ENCODE measurements at places on chromosomes 16 and 17.

DNA sequence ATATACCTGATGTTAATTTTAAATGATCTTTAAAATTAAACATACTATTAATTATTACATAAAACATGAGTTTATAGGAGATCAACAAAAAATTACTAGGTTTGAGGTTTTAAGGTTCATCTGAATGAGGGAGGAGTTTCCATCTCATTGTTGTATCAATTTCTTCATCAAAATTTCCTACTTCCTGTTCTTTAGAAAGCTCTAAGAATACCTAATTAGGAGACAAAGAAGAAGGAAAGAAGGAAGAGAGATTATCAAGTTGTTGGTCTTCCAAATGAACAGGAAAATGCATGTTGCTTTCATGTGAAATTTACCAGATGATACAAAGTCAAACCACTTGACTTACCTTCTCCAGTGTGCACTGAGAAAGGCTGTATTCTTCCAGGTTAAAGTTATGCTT is 18.1 kb upstream of the ABCA9 start:
- DNase-seq: no peak

GRCh38 chr16:48961546-48961945 is 320.1 kb downstream of the CBLN1 start:
- no peak for DNase-seq

GRCh38 chr17:3695129-3695722 is 729 bp downstream of the P2RX5 start:
- DNase-seq: no peak

DNA sequence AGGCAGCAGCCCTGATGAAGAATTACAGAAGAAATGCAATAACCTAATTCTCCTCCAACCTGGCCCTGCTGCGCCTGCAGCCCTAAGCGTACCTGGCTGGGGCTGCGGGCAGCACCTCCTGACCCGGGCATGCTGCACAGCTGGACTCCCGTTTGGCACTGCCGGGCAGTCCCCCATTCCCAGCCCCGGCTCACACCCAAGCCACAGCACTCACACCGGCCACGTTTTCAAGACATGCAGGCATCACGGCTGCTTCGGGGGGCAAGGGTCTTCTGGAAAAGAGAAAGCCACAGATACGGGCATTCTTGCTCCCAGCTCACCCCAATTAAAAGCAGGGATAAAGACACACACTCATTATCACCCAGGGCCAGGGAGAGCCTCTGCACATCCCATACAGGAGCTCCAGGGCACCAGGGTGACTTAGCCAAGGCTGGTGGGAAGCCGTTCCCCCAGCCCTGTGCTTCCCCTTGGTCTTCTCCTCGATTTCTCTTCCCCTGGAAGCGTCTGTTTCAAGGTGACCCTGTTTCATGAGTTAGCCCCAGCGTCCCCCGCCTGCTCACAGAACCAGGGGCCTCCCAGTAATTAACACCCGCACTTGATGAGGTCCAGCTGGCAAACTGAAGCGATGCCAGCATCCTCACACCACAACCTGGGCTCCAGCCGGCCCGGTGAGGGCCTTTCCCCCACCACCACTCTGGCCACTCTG is 216.7 kb downstream of the C16orf78 start:
- no peak for DNase-seq

DNA sequence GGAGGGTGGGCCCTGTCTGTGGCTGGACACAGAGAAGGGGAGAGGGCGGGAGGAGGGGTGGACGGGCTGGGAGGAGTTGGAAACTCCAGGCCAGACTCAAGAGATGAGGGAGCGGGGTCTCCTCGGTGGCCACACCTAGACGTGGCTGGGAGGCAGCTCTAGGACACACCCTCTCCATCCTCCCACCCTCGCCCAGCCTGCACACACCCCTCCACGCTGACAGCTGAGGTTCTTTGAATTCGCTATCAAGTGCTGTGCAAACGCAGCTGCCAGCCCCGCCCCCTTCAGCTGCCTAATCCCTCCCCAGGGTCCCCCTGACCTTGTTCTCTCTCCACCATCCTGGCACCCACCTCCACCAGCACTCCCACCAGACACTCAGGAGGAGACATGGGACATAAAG is 48.7 kb downstream of the DNAH17 start:
- DNase-seq: no peak

GRCh38 chr17:58911741-58912343 is 156.2 kb downstream of the PPM1E start:
- no peak for DNase-seq

- DNase-seq: no peak
Measured at GRCh38 chr16:49356728-49357488, 16.7 kb upstream of the C16orf78 start.

DNA sequence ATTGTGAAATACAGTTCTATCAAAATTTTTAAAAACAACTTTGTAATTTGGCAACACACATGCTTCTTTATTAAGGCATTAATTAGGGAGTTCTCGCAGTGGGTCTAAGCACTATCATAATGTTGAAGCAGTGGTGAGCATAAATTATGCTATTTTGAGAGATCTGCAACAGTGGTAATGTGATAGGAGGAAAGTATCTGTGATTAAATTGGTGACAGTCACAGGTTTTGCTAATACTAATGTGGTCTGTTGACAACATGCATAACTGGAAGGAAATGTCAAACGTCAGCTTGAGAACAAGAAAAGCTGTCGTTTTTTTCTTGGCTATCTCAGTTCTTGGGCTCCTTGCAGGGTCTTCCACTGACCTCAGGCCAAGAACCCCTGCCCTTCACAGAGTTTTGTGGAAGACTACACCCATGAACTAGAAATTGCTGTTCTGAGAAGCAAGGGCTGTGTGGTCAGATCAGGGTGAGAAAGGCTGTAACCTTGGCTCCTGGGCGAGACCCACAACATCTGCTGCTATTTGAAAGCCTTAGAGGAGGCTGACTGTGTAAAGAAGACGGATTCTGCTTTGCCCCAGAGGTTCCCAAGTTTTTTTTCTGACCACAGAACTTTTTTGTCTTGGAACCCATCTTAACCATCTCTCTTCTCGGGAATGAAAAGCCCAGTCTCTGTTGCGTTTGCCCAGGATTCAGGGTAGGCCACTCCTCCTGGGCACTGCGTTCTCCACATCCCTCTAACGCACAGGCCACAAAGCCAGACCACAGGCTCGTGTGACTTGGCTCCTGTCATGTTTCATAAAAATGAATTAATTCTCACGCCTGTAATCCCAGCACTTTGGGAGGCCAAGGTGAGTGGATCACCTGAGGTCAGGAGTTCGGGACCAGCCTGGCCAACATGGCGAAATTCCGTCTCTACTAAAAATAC is 13.9 kb downstream of the ATP2A1 start:
- no peak for DNase-seq

- DNase-seq: no peak
Measured at GRCh38 chr17:49932138-49932723, 36.8 kb upstream of the DLX4 start.

DNA sequence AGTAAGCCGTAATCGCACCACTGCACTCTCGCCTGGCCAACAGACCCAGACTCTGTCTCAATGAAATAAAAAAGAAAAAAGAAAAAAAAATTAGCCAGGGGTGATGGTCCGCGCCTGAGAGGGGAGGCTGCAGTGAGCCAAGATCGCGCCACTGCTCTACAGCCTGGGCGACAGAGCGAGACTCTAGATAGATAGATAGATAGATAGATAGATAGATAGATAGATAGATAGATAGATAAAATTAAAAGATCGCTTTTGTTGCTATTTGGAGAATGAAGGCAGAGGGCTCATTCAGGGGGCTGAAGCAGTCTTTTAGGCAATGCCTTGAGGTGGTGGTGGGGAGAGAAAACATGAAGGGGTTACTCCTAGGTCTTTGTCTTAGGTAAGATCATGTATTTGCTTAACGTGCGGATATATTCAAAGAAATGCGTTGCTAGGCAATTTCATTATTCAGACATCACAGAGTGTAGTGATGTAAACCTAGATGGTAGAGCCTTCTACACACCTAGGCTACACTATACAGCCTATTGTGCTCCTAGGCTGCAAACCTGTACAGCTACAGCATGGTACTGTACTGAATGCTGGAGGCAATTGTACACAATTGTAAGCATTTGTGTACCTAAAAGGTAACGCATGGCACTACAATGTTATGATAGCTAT is 4.3 kb upstream of the HES7 start:
- DNase-seq: no peak

DNA sequence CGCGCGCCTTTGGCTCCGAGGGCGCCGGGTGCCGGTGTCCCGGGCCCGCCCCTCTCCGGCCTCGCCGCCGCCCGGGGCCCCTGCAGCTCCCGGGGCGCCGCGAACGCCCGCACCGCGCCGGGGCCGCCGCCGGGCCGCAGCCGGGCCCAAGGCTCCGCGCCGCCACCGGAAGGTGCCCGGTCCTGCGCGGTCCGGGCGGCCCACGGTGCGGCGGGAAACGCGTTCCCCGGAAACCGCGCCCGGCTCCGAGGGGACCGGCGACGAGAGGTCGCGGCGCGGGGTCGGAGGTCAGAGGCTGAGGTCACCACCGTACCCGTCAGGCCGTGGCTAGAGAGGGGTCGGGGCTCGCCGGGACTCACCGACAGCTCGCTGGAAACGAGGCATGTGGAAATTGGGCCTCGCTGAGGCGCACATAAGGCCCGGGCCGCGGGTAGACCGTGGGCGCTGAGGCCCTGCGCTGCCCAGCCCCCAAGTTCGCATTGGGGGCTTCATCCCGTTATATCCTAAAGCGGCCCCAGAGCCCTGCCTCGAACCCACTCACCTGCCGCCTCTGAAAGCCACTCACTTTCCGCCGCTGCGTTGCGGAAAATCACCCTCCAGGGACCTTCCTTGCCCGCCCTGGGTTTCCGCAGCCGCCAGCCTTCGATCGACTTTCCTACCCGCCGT is at the start of gene DUS1L:
Gene DUS1L, minus strand, starts transcription at position 167 of the 666 bp plus-strand sequence. CDS start 745 bp downstream, outside the sequence.
- peak; percentile 50 for DNase-seq

DNA sequence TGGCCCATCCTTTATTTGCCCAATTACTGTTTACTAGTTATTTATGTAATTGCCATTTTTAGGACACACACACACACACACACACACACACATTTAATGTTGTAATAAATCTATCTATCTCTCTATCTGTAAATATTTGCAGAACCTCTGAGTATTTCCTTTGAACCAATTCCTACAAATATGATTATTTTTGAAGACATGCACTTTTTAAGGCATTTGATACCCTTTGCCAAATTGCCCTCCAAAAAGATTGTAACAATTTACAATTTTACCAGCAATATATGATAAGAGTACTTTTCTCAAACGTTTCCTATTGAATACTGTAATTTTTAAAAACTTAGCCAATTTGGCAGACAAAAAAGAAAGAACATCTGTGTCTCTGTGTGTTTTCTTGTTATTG is 143.8 kb upstream of the FOXF1 start:
- no peak for DNase-seq

DNA sequence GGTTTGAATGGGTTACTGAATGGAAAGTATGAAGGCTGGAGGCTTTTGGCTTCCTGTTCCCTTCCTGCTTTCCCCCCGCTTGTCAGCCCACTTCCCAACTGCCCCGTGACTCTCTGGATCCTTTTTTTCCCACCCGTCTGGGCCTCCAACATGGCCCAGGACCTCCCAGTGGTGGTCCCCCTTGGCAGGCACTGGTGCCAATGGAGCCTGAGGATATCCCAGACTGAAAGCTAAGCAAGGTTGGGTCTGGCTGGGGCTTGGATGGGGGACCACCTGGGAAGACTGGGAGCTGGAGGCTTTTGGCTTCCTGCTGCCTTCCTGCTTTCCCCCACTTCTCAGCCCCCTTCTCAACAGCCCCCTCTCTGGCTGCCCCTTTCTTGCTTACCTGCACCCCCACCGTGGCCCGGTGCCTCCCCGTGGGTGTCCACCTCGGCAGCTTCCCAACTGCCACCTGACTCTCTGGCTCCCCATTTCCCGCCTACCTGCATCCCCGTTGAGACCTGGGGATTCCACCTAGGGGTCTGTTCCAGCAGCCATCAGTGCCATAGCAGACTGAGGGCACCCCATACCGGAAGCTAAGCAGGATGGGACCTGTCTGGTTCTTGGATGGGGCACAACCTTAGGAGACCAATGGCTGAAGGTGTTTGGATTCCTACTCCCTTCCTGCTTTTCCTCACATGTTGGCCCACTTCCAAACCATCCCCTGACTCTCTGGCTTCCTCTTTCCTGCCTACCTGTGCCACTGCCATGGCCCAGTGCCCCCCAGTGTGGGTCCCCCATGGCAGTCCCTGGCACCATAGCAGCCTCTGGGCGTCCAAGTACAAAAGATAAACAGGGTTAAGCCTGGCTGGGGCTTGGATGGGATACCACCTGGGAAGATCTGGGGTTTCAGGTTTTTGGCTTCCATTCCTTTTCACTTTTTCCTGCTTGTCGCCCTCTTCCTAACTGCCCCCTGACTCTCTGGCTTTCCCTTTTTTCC is 2295.3 kb downstream of the TP53TG3F start:
- DNase-seq: no peak

DNA sequence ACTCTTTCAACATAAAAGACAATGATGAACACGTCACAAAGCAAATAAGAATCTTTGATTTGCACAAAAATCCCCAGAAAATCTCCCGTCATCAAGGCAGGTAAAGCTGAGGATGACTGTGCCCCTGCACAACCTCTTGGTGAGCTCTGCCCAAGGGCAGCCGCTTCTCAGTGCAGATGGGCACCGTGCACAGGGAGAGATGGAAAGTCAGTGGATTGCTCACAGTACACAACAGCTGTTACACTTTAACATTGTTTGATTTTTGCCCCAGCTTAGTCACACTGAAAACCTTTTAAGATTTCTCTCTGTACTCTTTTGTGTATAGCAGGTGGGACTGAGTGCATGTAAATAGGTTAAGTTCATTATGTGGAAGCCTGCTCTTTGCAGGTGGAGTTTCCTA is 104.2 kb downstream of the CDK5R1 start:
- DNase-seq: no peak

DNA sequence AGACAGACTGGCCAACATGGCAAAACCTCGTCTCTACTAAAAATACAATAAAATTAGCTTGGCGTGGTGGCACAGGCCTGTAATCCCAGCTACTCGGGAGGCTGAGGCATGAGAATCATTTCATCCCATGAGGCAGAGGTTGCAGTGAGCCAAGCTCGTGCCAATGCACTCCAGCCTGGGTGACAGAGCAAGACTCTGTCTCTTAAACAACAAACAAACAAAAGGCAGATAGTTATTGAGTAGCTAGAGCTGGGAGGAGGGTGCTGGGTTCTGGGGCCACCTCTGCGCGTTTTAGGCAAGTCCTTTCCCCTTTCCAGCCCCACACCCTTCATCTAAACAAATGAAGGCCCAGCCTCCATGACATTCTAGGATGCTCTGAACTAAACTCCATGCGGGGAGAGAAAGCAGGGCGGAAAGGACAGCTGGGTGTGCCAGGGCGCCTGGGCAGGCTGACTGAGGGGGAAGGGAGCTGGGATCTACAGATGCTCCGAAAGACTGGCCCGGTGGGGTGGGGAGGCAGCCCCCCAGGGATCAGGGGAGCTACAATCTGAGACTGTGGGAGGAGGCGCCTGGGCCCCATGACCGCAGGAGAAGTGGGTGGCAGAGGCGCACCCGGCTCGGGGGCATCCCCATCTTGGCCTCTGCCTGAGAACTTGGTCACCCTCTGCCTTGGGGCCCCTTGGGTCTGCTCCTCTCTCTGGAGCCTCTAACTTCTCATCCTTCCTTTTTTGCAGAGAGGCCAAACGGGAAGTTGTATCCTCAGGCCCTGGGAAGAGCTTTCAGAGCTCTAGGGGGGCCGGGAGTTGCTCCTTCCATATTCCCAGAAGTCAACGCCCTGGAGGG is 910 bp downstream of the ITGAL start:
- peak; percentile 44 for DNase-seq
